ENCODE measurements at places on chromosomes 1 and 21. TPM values are rescaled to one million over a fixed set of nuclear protein-coding genes. Genes with fewer than 3 reads are reported as not detected.

The RAB13 gene
- total RNA-seq: 34.9 TPM

The SLC30A10 gene
- not detected for total RNA-seq

The GBP7 gene
- total RNA-seq: not detected

The USH2A gene
- under 0.01 TPM for total RNA-seq

The CNIH3 gene
- total RNA-seq: 1.2 TPM

The SLC6A17 gene
- not detected for total RNA-seq

The AMY1C gene
- not detected for total RNA-seq

The PMVK gene
- total RNA-seq: 5.0 TPM

The FABP3 gene
- total RNA-seq: 1.6 TPM

The RORC gene
- not detected for total RNA-seq

The HOOK1 gene
- 1.7 TPM for total RNA-seq

The GPR25 gene
- not detected for total RNA-seq

The TNFRSF14 gene
- total RNA-seq: 5.4 TPM

The AIRE gene
- not detected for total RNA-seq

The FCGR3B gene
- total RNA-seq: not detected

The TSPEAR gene
- not detected for total RNA-seq

The DNAH14 gene
- 3.1 TPM for total RNA-seq

The LCE1B gene
- not detected for total RNA-seq

The KRTAP7-1 gene
- total RNA-seq: not detected

The ANGPTL3 gene
- total RNA-seq: not detected

The CAMK2N1 gene
- 37.3 TPM for total RNA-seq

The CD84 gene
- 0.39 TPM for total RNA-seq

The OR2L3 gene
- total RNA-seq: not detected

The PKLR gene
- under 0.01 TPM for total RNA-seq

The CRYAA gene
- not detected for total RNA-seq

The GART gene
- total RNA-seq: 50.3 TPM

The HSD3B2 gene
- total RNA-seq: not detected

The VWA5B1 gene
- total RNA-seq: not detected

The MIS18A gene
- total RNA-seq: 3.6 TPM

The NDUFV3 gene
- total RNA-seq: 56.8 TPM

The PLA2G2C gene
- total RNA-seq: not detected

The EPHA8 gene
- total RNA-seq: not detected

The ZFYVE9 gene
- 30.6 TPM for total RNA-seq

The CRABP2 gene
- 129 TPM for total RNA-seq

The AMIGO1 gene
- 0.79 TPM for total RNA-seq
